Sigmoid colon (tissue), 7 donors: ENCODE measurements at places on chromosomes 16 and 17. TPM values are rescaled to one million over a fixed set of nuclear protein-coding genes. Genes with fewer than 3 reads are reported as not detected.
A peak's percentile ranks its signal among the peaks of the same experiment; 100 is the strongest.

GRCh38 chr17:45098869-45099616 lies 33.3 kb downstream of the PLCD3 start:
- DNase-seq, result peak; percentile 97

DNA sequence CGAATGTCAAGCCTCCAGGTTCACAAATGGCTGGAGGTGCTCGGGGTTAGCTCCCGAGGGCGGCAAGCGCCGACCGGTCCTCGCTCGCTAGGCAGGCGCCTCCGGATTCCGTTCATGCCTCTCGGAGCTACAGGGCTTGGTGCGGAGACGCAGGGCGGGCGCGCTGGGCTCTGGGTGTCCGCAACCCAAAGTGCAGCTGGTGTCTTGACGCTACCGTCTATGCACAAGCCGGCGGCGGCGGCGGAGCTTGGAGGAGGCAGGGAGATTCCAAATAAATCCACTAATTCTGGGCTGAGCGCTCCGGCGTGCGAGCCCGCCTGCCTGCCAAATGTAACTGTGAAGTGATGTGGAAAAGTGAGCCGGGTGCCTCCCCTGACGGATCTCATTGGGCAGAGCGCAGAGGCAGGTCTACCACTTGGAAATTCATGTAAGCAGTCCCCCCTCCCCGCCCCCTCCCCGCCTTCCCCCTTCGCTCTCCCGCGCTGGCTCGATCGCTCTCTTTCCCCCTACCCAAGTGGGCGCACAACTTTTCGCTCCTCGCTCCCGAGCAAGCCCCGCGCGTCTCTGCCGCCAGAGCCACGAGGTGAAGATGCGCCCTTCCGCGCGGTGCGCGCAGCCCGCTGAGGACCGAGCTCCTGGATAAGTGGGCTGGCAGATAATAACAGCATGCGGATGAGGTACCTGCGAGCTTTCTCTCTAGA lies at the start of gene CDH8:
Gene CDH8 (minus strand): TSS at position 338 of the 701 bp plus-strand sequence. CDS start 15,035 bp downstream, outside the sequence.
- DNase-seq, result no peak

- no peak for DNase-seq
Measured at GRCh38 chr16:65917466-65917865, 449.0 kb upstream of the CDH5 start.

- no peak for DNase-seq
Measured at GRCh38 chr16:56611281-56611833, 3.0 kb downstream of the MT2A start.

GRCh38 chr17:47288531-47289116 lies 35.0 kb downstream of the ITGB3 start:
- DNase-seq, result no peak

SALL1 gene
- 0.64 TPM for polyA plus RNA-seq

GCGR gene
- polyA plus RNA-seq, result not detected

KRT13 gene
- polyA plus RNA-seq, result 54.1 TPM

KRTAP4-1 gene
- polyA plus RNA-seq, result not detected
